ENCODE measurements at places on chromosomes 1 and 21.

GRCh38 chr1:44808938-44809917 is 905 bp downstream of the BTBD19 start:
- no peak for DNase-seq

DNA sequence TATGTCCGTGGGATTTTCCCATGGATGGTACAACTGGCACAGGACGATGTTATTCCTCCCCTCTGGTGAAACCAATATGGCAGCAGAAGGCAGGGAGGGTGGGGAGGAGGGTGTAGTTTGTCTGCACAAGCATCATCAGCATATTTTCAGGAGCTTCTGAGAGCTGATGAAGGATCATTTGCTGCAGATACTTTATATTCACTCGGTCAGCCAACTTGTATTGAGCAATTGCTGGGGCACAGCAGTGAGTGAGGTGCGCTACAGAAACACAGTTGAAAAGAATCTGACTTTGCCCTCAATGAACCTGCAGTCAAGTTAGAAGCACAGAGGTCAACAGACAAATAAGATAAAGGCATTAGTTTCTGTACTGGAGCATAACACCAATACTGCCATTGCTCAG is 13.0 kb downstream of the PKP1 start:
- no peak for DNase-seq

DNA sequence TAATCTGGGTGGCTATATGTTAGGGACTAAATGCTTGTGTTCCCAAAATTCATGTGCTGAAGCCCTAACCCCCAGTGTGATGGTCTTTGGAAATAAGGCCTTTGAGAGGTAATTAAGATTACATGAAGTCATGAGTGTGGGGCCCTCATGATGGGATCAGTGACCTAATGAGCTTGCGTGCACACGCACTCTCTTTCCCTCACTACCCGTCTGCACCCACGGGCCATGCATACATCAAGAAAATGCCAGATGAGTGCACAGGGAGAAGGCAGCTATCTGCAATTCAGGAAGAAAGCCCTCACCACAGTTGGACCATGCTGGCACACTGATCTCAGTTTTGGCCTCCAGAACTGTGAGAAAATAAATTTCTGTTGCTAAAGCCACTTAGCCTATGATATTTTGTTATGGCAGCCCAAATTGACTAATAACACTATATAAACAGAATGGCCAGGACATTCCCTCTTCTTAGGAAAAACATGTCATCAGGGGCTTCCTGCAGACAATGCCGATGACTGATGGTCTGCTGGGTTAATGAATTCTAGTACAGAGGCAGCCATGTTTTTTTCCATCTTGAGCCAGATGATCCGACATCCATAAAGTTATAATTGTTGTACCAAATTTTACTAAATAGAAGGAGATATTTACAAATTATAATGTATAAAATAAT is 18.1 kb upstream of the MYOG start:
- DNase-seq: no peak

DNA sequence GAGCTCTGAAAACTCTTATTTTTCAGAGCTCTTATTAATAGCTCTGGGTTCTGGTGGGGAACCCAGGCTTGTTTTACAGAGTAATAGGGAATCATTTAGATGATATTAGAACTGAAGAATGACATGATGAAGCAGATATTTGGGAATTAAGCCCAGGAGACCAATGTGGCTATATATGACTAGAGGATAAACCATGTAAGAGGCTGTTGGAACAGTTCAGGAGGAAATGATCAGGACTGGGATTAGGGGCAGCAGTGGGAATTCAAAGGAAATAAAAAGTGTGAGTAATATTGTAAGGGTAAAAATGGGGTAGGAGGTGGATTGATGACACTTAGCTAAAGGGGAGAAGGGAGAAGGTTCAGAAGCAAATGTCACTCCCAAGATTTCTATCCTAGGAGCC is 58.6 kb downstream of the GIPC2 start:
- DNase-seq: no peak

- no peak for DNase-seq
These were observed 300.9 kb downstream of the BRINP3 start for GRCh38 chr1:190176776-190177175.

DNA sequence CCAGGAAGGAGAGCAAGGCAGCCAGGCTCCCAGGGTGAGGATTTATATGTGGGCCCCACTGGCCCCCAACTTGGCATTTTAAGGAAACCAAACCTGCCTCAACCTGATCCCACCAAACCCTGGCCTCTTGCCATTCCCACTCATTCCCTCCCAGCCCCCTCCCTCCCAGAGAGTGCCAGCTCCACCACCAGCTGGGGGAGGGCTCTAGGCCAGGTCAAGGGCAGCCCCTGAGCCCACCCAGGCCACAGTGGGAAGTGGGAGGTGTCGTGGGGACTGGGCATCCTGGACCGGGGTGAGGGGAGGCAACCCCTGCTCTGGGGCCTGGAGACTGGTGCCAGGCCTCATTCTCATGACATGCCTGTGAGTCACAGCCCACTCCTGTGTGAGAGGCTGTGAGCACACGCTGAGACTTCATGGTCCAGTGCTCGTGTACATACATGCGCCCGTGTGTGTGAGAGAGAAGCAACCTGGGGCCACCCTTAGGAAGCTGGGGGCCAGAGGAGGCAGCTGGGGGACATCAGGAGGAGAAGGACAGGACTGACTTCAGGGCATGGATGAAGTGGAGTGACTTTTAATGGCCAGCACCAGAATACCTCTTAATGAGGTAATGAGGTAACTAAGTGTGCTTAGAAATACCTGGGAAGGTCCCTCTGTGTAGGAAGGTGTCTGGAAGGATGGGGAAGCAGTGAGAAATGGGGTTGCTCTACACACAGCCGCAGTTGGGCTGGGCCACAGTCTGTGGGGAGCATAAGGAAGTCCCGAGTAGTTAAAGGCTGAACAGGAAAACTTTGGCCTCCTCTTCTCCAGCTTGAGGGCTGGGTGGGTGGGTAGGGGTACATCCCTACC is at the start of gene S100A2:
Gene S100A2 (minus strand): TSS at position 316 of the 846 bp plus-strand sequence. CDS start 1,967 bp downstream, outside the sequence.
- DNase-seq: peak; percentile 72

DNA sequence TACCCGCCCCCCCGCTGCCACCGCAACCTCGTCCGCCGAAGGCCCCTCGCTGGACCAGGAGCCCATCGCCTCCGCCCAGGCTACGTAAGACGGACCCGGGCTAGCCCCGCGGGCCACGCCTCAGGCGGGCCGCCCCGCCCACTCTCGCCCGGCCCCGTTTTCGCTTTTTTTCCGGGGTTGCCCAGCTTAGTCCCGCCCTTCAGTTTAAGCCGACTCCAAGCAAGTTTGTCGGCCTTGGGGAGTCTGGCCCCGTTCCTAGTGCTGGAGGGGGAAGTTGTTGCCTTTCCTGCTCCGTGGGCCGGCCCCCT is 3.0 kb downstream of the RUSC1 start:
- DNase-seq: peak; percentile 76

GRCh38 chr21:26506956-26507355 is 66.1 kb downstream of the CYYR1 start:
- DNase-seq: no peak

- DNase-seq: no peak
These were observed 2.3 kb downstream of the SLC2A5 start for GRCh38 chr1:9066945-9067807.

- no peak for DNase-seq
These were observed 18.3 kb downstream of the NGF start for GRCh38 chr1:115319706-115320105.

- DNase-seq: no peak
These were observed 45.1 kb downstream of the DPT start for GRCh38 chr1:168683871-168684270.

DNA sequence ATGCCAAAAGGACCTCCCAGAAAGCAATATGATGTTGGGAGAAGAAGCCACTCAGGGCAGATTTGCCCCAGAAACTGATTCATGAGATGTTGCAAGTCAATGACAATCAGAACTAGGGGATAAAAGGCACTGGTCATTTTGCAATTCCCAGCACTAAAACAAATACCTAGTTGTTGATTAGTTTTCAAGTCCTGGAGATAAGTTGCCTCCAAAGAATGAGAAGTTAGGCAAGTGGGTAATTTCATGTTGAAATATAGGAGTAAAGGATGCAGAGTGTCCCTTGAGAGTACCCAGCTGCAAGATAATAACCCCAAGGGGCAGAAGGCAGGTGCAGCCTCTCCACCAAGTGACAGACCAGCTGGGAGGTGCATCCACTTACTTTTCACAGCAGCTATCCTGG is 363.6 kb downstream of the PBX1 start:
- DNase-seq: peak; percentile 15

DNA sequence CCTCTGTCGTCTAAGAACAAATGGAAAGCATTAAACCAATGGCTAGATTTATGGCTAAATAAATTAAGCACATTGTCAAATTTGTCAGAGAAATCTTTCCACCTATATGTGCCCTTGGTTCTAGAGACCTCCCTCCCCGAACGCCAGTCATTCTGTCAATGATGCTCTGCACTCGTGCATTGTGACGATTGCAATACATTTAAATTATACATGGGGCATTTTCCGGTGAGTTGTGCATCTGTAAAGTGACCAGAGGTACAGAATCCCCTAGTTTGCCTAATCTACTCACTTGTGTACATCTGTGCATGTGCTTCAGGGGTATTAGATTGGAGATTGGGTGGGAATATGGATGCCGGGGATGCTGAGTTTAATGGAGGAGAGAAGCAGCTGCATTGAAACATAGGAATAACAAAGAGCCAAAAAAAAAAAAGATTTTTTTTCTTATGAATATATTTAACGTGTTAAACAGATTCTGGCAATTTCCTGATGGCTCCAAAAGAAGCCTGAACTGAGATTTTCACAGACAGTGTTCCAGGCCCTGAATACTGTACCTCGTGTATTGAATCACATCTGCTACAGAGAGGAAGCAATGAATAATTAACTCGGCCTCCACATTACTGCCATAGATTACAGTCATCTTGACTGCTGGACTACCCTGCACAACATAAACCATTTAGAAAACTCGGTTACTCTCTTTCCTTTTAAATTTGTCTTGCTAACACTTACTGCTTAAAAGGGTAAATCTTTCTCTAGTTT is 149.0 kb upstream of the C1orf87 start:
- DNase-seq: no peak

GRCh38 chr21:32994305-32994704 is 31.4 kb upstream of the OLIG2 start:
- DNase-seq: no peak

DNA sequence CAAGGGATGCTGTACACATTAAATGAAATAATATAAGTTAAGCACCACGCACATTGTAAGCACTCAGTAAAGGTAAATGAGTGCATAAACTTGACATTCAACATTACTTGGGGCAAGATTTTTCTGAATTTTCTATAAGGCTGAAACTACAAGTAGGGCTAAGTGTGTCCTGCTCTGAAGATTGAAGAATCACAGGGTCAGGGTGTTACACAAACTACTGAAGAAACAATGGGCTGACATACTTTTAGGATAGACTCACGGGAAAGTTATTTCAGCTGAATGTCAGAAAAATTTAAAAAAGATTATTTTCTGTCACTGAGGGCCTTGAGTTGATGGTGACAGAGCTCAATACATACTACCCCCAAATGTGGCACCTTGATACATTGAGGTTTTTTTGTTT is 644.2 kb upstream of the PLXNA2 start:
- DNase-seq: no peak

GRCh38 chr1:228459091-228459993 is 27.8 kb upstream of the RNF187 start:
- DNase-seq: peak; percentile 92

- no peak for DNase-seq
These were observed 898 bp downstream of the LDLRAP1 start for GRCh38 chr1:25544243-25544764.

GRCh38 chr1:210294999-210295745 is 33.5 kb upstream of the HHAT start:
- no peak for DNase-seq

- DNase-seq: no peak
These were observed 4.1 kb upstream of the TTLL10 start for GRCh38 chr1:1169429-1170214.

- DNase-seq: no peak
These were observed 43.4 kb downstream of the VANGL1 start for GRCh38 chr1:115685029-115685705.

DNA sequence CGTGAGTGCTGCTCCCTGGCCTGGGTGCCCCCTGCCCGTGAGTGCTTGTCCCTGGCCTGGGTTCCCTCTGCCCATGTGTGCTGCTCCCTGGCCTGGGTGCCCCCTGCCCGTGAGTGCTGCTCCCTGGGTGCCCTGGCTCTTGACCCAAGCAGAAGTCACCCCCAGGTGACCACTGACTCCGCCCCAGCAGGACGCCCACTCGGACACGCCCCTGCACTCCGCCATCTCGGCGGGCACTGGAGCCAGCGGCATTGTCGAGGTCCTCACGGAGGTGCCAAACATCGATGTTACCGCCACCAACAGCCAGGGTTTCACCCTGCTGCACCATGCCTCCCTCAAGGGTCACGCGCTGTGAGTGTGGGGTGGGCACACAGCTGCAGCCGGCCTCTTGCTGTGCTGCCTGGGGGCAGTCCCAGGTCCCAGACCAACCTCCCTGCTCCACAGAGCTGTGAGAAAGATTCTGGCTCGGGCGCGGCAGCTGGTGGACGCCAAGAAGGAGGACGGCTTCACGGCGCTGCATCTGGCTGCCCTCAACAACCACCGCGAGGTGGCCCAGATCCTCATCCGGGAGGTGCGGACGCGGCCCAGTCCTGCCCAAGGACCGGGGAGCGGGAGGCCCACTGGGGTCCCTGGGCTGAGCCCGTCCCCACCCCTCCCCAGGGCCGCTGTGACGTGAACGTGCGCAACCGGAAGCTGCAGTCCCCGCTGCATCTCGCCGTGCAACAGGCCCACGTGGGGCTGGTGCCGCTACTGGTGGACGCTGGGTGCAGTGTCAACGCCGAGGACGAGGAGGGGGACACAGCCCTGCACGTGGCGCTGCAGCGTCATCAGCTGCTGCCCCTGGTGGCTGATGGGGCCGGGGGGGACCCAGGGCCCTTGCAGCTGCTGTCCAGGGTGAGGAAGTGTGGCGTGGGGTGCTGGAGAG is 3.9 kb upstream of the MMP23B start:
- DNase-seq: no peak

- no peak for DNase-seq
These were observed 39.7 kb downstream of the PBX1 start for GRCh38 chr1:164598719-164599118.

DNA sequence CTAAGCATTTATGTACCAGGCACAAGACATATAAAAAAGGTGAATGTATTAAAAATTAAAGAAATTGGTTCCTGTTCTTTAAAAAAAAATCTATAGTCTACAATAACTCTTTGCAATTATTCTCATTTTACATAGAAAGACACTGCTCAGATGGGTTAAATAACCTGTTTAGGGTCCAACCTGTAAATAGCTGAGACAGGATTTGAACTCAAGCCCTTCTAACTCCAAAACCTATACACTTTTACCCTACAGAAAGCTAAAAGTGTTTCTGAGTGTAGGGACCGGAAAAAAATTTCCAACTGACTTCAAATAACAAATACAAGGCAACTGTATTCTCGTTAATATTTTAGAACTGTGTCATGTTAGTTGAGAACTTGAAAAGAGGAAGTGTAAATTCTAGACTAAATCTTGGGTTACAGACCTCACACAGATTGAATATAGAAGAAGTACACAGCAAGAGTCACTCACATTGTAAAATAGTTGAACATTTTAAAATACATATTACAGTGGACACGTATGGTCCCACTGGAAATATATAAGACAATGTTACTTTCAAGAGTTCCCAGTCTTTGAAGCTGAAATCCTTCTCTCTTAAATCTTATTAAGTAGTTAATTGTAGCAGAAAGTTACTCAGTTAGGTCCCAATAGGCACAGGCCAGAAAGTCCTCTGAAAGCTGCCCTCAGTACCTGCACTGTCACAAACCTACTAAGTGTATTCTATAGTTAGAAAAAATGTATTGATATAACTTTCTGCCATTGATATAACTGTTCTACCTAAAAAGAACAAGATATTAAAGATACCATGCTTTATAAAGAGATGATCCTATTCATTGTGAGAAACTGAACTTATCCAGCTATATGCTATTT is 7.3 kb downstream of the EDEM3 start:
- no peak for DNase-seq

- peak; percentile 13 for DNase-seq
These were observed 6.6 kb downstream of the LDLRAD2 start for GRCh38 chr1:21818656-21819055.

Measured in SHP77 (cell line).